CD4-positive, alpha-beta T cell treated with Interleukin-2 at 100 ng/mL for 4 hours (primary cell): ENCODE measurements at places on chromosomes 16 and 17.

GRCh38 chr16:58200004-58200797, 2.3 kb upstream of the CSNK2A2 start:
- no peak for DNase-seq

DNA sequence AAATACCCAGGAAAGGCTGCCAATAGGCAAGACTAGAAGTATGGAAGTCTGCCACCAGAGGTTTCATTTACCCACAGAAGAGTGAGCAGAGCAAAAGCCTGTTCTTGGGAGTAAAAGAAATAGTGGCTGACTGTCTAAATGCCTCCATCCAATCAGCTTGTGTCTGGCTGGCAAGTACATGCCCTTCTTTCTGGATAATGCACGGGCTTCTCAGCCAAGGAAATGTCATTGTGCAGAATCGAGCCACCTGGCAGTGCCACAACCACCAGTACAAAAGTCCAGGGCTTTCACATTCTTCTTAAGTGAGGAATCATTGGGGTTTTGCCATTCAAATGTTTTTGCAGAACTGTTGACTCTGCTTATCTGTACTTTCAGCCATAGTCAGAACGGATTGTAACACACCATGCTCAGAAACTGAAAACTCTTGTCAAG, 10.1 kb upstream of the ERCC4 start:
- DNase-seq: no peak

DNA sequence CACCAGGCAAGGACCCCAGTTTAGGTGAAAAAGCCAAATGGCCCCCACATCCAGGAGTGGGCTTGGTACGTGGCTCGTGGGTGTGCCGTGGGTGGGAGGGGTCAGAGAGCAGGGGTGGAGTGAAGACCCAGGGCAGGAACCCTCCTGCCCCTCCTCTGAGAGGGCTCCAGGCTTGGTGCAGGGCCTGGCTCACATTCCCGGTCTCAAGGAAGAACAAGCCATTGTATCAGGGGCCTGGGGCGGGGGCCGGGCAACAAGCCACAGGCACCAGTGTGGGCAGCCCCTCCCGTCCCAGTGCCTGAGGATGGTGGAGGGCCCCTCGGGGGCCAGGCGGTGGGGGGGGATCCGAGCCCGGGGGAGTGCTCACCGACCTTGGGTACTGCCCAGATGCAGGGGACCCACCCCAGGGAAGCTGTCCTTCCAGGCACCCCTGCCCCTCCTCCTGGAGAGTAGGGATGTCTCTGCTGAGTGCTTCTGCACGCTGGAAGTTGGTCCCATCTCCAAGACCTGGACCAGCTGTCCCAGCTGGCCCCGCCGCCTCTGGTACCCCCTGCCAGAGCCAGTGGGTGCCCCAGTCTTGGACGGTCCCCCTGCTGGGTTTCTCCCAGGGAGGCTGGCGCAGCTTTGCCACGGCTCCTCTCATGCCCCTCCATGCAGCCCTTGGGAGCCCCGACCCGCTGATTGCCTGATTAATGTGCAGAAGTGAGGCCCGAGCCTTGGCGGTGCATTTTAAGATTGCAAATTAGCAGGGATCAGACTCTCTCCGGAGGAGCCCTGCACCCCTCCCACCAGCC, 83.7 kb downstream of the RTN4RL1 start:
- no peak for DNase-seq

- DNase-seq: peak; percentile 51
Measured at GRCh38 chr17:50931144-50931908, 65.2 kb upstream of the TOB1 start.

DNA sequence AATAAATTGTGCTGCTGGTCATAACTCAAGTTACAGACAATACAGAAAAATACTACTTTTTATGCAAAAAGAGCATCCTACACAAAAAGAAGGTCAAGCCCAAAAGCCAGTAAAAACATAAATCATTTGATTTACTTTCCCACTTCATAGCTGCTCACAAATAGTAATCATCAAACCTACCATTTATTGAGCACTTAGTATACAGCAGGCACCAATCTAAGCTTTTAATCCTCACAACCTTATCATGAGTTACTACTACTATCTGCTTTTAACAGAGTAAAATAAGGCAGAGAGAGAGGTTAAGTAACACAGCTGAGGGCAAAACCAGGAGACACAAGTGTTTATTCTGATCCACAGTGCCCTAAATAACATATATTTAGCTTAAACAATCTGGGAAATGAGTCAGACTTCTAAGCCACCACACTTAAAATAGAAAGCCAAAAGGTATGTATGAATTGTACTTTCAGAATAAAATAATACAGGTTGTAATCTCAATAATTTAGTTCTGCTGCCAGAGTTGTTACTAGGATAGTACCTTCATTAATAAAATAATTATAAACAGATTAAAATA, 1.7 kb upstream of the AARS1 start:
- no peak for DNase-seq

DNA sequence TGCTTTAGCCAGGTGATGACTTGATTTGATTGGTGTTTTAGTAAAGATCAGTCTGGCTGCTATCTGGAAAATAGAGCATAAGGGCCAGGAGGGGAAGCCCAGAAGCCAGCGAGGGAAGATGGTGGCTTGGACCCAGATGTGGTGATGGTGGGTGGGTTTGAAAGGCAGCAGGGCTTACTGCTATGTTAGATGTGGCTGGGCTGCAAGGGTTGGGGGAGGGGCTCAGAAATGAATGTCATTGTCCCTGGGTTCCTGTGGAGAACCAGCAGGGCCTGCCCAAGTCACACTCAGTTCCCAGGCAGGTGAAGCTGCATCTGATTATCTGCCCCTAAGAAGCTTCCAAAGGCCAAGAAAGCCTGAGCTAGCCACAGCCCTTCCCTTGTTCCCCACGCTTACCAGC, 71.7 kb upstream of the BRD7 start:
- DNase-seq: no peak

- DNase-seq: peak; percentile 82
Measured at GRCh38 chr17:39164675-39165143, 1.3 kb downstream of the ARL5C start.

GRCh38 chr17:28096756-28097155, 54.3 kb downstream of the NLK start:
- no peak for DNase-seq

- no peak for DNase-seq
Measured at GRCh38 chr16:50610331-50611262, 62.4 kb downstream of the NKD1 start.

- DNase-seq: peak; percentile 11
Measured at GRCh38 chr16:69471121-69471520, 46.7 kb downstream of the CYB5B start.

- no peak for DNase-seq
Measured at GRCh38 chr17:2435862-2436261, 35.0 kb upstream of the MNT start.

DNA sequence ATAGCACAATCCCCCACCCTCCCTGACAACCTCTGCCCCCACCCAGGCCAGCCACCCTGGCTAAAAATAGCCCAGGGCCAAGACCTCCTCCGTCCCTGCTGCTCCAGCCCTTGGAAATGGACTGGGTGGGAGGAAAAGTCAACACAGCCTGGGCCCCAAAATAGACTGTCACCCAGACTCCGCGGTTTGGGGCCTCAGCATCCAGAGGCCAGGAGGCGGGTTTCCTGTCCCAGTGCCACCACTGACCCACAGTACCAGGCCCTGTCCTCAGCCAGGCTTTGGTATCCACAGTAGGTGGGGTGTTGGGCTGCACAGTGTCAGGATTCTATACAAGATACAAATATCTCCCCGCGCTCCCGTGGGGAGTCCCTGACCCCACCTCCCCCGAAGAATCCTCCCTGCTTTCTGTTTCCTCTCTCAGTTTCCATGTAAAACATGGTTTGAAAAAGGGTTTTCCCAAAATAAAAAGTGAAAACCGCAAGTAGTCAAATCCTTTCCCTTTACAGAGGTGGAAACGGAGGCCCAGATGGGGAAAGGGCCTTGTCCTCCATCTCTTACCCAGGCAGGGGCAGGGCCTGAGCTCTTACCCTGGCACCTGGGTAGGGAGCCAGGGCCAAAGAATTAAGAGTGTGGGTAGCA, 20.1 kb downstream of the CPNE2 start:
- no peak for DNase-seq

GRCh38 chr16:17375461-17376304, 95.1 kb downstream of the XYLT1 start:
- no peak for DNase-seq

DNA sequence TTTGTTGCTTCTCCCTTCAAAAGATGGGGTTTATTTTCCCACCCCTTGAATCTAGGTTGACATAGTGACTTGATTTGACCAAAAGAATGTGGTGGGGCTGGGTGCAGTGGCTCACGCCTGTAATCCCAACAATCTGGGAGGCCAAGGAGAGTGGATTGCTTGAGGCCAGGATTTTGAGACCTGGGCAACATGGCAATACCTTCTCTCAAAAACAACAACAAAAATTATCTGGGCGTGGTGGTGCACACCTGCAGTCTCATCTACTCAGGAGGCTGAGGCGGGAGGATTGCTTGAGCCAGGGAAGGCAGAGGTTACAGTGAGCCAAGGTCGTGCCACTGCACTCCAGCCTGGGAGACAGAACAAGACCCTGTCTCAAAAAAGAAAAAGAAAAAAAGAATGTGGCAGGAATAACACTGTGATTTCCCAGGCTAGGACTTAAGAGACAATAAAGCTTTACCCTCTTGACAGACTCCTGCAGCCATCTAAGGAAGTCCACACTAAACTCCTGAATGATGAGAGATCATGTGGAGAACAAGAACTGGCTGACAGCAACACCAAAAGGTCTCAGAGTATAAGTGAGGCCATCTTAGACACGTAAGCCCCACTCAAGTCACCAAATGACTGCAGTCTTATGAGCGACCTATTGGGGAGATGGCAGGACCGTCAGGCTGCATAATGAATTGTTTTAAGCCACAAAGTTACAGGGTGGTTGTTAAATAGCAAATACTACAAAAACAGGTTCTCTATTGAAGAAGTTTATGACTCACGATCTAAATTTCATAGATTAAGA, 37.0 kb downstream of the FBXL20 start:
- no peak for DNase-seq

GRCh38 chr17:56715613-56716357, 117.9 kb downstream of the C17orf67 start:
- DNase-seq: peak; percentile 68

DNA sequence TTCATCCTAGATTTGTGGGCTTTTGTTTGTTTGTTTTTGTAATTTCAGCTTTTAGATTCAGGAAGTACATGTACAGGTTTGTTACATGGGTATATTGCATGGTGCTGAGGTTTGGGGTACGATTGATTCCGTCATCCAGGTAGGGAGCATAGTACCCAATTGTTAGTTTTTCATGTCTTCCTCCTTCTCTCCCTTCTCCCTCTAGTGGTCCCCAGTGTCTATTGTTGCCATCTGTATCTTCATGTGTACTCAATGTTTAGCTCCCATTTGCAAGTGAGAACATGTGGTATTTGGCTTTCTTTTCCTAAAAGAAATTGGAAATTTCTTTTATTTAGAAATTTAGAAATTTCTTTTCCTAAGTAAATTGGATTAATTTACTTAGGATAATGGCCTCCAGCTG, 37.1 kb upstream of the BCAS3 start:
- no peak for DNase-seq

- no peak for DNase-seq
Measured at GRCh38 chr17:38747463-38748148, 530 bp downstream of the PCGF2 start.

- no peak for DNase-seq
Measured at GRCh38 chr17:74116087-74116717, 87.3 kb upstream of the RPL38 start.

DNA sequence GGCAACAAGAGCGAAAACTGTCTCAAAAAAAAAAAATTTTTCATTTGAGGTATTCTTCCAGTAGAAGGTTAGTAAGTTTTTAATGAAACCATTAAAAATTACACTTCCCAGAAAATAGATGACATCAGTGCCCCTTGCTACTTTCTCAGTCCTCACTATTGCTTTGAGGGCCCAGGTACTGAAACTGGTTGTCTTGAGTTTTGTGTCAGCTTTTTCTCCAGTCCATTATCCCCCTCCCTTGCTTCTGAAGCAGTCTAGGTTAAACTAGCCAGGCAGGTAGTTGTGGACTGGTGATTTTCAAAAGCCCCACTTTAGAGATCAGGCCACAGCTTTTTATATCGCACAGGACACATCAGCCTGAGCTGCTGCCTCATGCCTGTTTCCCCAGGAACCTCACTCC, 10.9 kb downstream of the SMCR8 start:
- no peak for DNase-seq

DNA sequence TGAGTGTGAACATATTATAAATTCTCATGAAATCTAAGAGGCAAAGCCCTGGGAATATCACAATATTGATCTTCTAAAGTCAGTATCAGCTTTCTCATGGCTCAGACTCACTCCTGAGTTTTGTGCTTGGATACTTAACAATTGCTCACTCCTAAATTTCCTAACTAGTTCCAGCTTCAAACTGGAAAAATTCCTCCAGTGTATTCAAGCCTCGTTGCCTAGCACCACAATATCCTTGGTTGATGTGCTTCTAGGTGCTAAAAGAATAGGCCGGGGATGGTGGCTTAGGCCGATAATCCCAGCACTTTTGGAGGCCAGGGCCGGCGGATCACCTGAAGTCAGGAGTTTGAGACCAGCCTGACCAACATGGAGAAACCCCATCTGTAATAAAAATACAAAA, 62.5 kb downstream of the XYLT1 start:
- no peak for DNase-seq

- no peak for DNase-seq
Measured at GRCh38 chr17:50203086-50203485, 1.7 kb upstream of the COL1A1 start.

DNA sequence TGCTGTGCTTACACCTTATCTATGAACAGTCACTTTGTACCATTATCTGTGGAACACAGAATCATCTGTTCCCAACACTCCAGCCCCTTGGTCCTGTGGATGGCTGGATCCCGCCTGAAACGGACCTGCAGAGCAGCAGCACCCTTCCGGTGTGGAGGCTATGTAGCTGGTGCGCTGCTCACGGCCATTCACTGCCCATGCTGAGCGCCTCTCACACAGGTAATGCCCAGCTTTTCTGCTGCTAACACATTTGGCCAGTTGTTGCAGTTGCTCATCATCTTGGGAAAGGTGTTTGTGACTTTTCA, 11.4 kb upstream of the PLK1 start:
- DNase-seq: no peak

- peak; percentile 56 for DNase-seq
Measured at GRCh38 chr17:34542700-34543336, 36.6 kb upstream of the TMEM132E start.

- no peak for DNase-seq
Measured at GRCh38 chr16:85648805-85649204, 35.7 kb downstream of the GSE1 start.

DNA sequence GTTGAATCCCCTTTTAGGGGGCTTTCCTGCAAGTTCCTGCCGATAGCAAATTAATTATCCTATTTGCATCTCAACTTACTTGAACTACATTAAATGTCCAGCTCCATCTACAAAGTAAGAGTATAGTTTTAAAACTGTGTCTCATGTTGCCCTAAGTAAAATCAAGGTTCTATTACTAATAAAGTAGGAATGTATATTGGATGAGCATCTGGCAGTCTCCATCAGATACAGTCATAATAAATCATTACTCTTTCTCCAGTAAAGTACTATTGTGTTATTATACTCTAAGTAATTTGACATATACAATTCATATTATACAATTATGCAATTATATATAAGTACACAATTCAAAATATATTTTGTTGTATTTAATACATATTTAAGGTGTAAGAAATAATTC, 249.3 kb downstream of the CEP112 start:
- no peak for DNase-seq

GRCh38 chr16:31243734-31244670, 15.8 kb upstream of the ITGAM start:
- no peak for DNase-seq

GRCh38 chr17:42535155-42536047, 640 bp upstream of the NAGLU start:
- DNase-seq: no peak

GRCh38 chr16:83813823-83814658, 6.3 kb downstream of the HSBP1 start:
- DNase-seq: no peak

GRCh38 chr17:15981208-15981607, 18.3 kb downstream of the ZSWIM7 start:
- no peak for DNase-seq
